Kidney glomerular epithelial cell (primary cell): ENCODE measurements at places on chromosomes 1 and 21.

DNA sequence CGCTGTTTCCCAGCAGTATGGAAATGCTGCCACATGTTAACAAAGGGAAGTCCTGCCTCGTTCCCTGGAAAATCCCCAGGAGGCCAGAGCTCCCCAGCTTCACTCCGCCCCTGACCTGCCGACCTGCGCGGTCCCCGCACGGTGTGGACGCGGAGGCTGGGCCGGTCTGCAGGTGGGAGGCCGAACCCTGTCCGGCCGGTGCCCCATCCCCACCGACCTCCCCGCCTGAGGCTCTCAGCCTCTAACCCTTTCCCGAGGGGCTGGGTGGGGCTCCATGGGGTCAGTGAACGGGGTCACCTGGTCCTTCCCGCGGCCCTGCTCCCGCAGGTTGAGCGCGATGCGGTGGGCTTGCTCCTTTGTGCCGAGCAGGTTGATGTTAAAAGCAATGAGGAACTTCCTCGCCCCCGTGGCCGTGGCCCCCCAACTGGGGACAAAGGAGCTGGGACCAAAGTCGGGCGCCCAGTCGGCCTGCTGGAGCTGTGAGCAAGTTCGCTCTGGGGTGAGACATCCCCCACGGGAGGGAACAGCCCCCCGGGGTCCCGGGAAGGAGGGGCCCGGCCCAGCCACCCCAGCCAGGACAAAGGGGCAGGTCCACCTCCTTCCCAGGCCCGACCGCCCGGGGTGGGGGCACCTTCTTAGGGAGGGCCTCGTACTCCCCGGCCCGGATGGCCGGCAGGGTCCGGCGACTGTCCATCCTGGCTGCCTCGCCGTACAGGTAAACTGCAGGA is 4.0 kb downstream of the FTCD start:
- no peak for DNase-seq

- peak; percentile 34 for DNase-seq
Observed at GRCh38 chr21:37071561-37072273, 1.2 kb downstream of the PIGP start.

- DNase-seq = no peak
Observed at GRCh38 chr1:156160000-156160742, 6.8 kb downstream of the SEMA4A start.

DNA sequence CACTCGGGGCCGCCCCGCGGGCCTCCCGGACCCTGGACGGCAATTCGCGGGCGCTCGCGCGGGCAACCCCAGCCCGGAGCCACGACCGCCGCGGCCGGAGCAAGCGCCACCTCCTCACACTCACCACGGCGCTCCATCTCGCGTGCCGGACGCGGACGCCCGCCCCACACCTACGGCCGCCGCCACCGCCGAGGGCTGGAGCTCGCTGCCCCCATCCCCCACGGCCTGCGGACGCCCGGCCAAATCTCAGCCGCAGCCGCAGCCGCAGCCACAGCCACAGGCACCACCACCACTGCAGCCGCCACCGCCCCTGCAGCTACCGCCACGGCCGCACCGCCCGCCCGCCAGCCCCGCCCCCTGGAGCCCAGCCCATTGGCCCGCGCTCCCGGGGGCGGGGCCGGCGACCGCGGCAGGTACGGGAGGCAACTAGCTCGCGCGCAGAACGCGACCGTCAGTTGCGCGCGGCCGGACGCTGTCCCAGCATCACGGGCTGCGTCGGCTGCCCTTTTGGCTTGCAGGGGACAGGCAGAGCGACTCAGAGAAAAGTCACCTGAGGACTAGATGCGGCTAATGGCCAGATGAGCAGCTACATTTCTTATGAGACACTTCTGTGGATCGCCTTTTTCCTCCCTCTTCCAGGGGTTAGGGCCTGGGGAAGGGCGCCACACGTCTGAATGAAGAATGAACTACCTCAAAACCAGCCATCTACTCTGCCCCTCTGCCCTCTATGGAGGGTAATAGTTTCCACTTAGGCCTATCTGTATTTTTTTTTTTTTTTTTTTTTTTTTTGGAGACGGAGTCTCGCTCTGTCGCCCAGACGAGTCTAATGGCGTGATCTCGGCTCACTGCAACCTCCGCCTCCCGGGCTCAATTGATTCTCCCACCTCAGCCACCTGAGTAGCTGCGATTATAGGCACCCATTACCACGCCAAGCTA is at the start of gene ARHGAP29:
TSS of gene ARHGAP29 (minus strand) at position 294 of the 936 bp plus-strand sequence. CDS start 5,973 bp downstream, outside the sequence.
- DNase-seq = no peak

- no peak for DNase-seq
Observed at GRCh38 chr1:218463194-218464156, 118.3 kb downstream of the TGFB2 start.

GRCh38 chr1:12343823-12344487 is 114.1 kb downstream of the VPS13D start:
- DNase-seq = no peak

GRCh38 chr1:192984080-192984479 is 75.1 kb downstream of the UCHL5 start:
- no peak for DNase-seq

GRCh38 chr1:60448850-60449249 is 375.3 kb upstream of the C1orf87 start:
- no peak for DNase-seq

- DNase-seq = peak; percentile 97
Observed at GRCh38 chr1:153880962-153881361, 41.8 kb downstream of the GATAD2B start.

- peak; percentile 60 for DNase-seq
Observed at GRCh38 chr1:224430511-224431113, 4.0 kb downstream of the WDR26 start.

DNA sequence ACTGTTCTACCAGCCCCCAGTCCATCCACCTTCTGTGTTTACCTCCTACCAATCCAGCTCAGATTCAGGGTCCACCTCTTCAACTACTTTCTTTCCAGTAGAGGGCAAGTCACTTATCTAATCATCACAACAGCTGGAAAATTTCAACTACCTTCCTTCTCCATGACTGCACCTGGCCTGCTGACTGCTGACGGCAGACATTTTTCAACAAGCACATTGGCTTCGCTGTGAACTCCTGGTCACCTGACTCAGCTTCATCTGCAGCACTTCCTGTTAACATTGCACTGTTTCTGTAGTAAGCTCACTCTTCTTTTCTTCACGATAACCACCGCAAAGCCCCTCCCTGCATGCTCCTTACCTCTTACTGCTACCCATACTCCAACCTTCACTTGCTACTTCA is 405.7 kb downstream of the NTNG1 start:
- DNase-seq = no peak

DNA sequence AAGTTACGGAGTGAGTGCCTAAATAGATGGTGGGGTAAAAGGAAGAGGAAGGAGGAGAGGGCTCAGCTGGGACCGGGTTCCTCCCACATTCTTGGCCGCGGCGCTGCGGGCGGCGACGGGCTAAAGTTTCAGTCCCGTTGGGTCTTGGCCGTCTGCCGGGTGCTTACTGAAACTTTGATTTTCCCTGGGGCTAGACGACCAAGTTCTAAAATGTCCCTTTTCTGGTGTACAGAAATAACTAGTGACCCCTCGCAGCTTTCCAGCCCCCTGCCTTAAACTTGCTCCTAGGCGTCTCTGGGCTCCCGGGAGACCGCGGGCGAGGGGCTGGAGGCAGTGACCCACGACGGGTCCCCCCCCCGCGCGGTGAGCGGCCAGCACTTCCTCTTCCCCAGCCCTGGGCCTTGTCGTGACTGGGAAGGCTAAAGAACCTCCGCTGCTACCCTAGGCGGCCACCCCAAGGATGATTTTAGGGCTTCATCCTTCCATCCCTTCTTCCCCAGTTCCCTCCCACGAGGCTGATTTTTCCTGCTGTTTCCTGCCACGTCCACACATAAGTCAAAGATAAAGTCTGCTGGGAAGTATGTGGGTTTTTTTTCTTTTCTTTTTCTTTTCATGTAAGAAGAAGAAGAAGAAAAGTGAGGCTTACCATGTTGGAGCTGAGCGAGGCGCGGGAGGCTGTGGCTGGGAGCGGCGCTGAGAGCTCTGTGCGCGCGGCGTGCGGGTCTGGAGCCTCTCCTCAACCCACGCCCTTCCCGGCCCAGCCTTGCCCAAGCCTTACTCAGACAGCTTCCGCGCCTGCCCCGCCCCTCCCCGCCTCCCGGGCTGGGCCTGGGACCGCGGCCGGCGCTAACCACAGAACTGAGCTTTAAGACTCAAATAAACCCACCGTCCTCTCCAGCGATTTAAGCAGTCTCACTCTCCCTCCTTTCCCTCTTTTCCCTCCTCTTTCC is at the start of gene S100A11:
TSS of gene S100A11 (minus strand) at position 738 of the 950 bp plus-strand sequence. CDS start at position 649, 89 bp downstream.
- peak; percentile 78 for DNase-seq

GRCh38 chr1:10789803-10790702 is 6.4 kb downstream of the CASZ1 start:
- DNase-seq = no peak

DNA sequence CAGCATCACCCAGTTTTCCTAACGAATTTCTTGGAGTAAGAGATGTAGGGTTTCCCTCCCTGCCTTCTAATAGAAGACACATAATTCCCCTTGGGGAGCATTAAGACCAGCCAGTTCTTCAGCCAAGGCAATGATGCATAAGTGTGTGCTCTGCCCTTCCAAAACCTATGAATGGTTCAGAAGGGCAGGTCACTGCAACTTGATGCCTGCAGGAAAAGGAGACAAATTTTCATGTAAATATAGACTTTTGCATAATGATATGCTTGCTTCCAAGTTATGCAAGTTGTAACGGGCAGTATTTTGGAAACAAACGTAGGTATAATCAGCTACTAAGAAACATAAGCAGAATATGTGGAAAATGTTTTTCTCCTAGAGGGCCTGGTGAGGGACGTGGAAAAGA is 31.6 kb downstream of the PTGS2 start:
- no peak for DNase-seq

GRCh38 chr21:42148097-42148496 is 70.8 kb upstream of the ABCG1 start:
- DNase-seq = no peak

- DNase-seq = no peak
Observed at GRCh38 chr21:16418226-16418625, 688.4 kb downstream of the USP25 start.

- no peak for DNase-seq
Observed at GRCh38 chr1:224914292-224914900, 15.1 kb upstream of the DNAH14 start.

- no peak for DNase-seq
Observed at GRCh38 chr1:153478692-153479618, 18.5 kb upstream of the S100A7 start.

GRCh38 chr1:85148524-85149250 is 52.1 kb downstream of the SYDE2 start:
- no peak for DNase-seq

- no peak for DNase-seq
Observed at GRCh38 chr21:39874206-39874605, 7.0 kb downstream of the PCP4 start.

GRCh38 chr1:113280581-113280980 is 109.7 kb upstream of the MAGI3 start:
- DNase-seq = no peak

DNA sequence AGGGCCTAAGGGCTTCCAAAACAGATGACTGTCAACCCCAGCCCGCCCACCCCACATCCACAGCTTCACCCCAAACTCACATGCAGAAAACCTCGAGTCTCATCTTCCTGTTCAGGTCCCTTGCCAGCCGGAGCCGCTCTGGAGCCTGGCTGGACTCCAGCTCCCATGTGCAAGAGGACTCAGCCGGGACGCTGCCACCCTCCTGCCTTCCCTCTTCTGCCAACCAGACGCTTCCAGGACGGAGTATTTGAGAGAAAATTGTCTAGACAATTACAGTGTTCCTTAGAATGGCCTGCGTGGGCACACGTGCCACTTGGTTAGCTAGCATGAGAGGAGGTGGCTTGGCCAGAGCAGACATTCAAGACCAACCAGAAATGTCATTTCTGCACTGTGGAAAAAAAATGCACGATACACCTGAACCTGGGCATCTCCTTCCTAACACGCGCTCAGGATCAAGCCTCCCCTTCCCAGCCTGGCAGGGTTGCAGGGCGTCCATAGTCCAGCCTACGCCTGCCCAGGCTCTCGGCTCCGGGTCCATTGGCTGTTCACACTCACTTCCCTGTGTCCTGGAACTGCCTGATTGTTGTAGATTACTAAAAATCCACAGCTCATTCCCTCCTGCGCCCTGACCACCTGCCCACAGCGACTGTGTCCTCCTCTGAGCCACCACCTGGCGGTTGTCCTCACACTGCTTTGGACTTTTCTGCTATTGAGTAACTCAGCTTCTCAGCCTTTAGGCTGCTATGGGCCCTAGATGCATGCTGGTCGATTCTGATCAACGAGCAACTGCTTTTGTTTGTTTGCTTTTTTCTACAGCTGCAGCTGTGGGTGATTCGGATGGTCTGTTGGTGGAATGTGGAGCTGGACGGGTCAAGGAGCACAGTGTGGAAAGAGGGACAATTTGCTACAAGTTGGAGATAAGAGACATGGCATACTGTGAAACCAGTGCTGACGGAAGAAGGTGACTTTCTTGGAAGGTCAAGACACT is at the start of gene CLDN14:
TSS of gene CLDN14 (minus strand) at position 708 of the 988 bp plus-strand sequence. CDS start 18,427 bp downstream, outside the sequence.
- no peak for DNase-seq

- no peak for DNase-seq
Observed at GRCh38 chr1:5830771-5831599, 161.2 kb downstream of the NPHP4 start.

DNA sequence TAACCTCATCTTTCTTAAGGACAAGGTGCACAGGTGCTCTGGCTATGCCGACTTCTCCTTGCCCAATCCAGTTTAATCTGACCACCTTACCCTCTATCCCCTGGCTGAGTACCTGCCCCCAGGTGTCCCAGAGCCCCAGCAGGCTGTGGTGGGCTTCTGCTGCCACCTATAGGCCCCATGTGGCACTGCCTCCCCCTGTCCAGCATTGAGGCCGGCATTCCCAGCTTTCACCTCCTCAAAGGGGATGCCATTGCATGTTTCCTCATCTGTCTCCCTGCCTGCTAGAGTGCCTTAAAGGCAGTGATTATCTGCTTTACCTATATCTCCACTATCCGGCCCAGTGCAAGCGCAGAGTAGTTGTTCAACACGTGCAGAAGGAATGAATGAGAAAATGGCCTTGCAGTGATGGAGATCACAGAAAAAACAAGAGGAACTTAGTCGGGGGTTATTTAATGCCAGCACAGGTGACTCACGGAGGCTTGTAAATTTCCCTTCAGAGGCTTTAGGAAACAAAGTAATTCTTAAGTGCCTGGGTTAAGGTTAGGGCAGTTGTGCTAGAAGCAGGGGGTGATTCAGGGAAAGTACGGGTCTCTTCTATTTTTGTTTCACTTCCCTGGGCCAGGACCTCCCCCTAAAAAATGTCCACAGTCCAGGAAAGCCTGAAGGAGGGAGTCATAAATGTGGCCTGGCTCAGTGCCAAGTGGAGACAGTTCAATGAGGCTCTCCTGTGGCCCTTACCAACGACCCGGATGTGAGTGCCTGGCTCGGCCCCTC is 131.8 kb upstream of the NGF start:
- peak; percentile 94 for DNase-seq

DNA sequence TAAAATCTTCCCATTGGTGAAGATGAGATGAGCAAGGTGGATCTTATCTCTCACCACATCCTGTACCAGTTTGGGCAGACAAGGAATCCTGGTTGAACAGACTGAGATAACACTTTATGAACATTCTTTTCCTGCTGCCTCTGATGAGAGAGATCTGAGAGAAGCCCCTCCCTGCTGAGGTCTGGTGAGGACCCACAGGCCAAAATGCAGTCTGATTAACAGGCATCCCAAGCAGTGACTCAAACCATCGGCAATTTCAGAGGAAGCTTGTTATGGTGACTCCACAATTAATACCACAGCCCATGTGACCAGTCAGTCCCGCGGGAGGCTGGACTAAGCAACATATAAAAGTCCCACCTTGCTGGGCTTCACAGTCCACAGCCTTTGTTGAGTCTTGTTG is at the start of gene PRR9:
TSS of gene PRR9 (plus strand) at position 373 of the 400 bp plus-strand sequence. CDS start 561 bp downstream, outside the sequence.
- DNase-seq = no peak
